ENCODE measurements at places on chromosomes 7 and 10.

DNA sequence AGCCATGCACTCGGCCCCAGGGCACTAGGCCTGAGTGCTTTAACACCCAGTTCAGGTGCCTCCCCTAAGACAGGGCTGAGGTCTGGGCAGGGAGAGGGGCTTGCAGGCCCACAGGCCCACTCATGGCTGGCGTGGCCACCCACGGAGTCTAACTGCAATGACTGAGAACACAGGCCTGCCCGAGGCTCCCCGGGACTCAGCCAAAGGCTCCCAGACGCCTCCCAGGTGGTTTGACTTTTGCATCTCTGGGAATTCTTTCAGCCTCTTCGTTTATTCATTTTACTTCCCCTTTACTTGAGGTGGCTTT is 37.3 kb downstream of the PTPRN2 start:
- DNase-seq = no peak

GRCh38 chr10:15743443-15743842 is 23.7 kb upstream of the ITGA8 start:
- no peak for DNase-seq

GRCh38 chr10:31404640-31405039 is 85.6 kb downstream of the ZEB1 start:
- DNase-seq = no peak

- DNase-seq = no peak
Observed at GRCh38 chr10:96772196-96772595, 51.9 kb upstream of the PIK3AP1 start.

DNA sequence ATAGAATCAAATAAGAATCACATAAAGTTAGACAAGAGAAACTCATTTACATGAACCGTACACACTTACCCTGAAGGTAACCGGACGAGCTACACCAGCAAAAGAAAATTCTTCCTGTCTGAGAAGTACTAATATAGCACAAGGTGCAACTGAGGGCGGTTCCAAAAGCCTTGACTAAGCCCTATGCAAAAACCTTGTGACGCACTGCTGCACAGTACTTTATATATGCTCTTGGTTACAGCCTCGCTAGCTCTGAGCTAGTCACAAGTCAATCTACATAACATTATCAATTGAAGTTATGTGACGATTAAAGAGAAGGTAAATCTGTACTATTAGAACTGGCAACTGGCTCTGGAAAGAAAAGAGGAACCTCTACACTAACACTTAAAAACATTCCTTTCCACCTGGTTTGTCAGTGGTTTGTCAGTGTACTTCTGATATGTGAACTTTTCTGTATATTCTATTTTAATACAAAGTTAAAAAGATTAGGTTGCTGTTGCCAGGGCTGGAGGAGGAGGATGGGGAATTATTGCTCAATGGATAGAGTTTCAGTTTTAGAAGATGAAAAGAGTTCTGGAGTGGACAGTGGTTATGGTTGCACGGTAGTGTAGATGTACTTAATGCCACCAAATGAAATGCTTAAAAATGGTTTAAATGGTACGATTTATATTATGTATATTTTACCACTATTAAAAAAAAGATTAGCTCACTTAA is 21.6 kb downstream of the NT5C3A start:
- peak; percentile 58 for DNase-seq

GRCh38 chr7:26192485-26193087 is 8.0 kb downstream of the HNRNPA2B1 start:
- no peak for DNase-seq

DNA sequence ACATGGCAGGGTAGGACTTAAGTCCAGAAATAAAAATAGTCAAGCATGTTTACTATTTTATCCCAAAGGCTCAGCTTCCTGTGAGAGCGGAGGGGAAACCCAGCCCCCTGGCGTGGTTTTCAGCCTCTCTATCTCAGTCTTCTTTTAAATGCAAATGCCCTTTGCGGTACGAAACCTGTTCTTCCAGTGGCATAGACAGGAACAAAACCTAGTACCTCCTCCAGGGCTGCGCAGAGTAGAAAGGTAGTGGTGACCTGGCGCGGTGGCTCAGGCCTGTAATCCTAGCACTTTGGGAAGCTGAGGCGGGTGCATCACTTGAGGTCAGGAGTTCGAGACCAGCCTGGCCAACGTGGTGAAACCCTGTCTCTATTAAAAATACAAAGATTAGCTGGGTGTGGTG is 181.3 kb upstream of the FOXK1 start:
- no peak for DNase-seq

DNA sequence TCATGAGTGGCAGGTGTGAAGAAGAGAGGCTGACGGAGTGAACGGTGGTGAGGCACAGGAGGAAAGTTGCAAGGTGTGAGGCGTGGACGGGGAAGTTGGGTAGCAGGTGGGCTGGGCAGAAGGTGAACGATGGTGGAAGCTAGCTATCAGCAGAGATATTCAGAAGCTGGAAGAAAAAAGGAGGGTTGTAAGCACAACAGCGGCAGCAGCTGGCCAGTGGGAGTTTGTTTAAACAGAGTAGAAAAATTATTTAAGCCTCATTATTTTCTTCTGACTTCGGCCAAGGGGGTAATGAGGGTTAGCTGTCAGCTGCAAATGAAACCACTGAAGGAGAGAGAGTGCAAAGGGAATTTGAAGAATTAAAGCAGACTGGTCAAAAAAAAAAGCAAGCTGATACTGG is 62.1 kb upstream of the PRKAR2B start:
- no peak for DNase-seq

DNA sequence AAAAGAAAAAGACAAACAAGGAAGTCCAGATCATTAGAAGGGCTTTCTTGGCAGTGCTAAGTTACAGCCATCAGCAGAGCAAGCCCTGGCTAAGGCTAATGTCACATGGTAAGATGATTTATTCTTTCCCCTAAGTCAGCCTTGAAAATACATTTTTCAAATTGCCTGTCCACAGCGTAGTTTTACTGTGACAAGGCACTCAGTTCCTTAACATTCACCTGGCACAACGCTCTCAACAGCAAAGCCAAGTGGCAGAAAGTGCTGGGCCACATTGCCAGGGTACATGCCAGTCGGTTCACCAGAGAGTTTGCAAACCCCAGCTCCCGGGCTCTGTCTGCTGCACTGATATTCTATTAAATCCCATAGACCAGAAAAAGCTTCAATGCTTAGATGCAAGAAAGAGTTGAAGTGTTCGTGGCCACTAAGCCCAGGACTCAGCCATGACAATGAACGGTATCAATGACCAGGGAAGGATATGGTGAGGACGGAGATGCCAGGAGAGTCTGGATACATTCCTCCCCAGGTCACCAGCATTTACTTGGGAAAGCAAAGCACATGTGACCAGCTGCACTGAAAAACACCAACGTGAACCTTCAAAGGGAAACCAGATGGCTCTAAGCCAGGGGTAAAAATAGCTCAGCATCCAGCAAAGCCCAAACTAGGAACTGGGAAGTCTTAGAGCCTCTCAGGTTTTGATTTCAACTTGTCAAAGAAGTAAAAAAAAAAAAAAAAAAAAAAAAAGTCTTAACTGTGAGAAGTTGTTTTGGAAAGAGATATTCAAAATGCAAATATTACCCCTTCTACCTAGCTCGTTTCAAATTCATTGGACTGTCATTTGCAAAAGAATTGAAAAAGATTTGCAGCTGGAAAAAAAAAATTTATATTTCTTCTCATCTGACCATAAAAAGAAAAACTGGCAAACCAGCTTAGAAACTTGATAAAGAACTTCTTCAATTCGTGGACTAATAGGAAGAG is 23.9 kb upstream of the MPP7 start:
- DNase-seq = no peak

GRCh38 chr10:52780391-52781155 is 8.0 kb upstream of the MBL2 start:
- no peak for DNase-seq

DNA sequence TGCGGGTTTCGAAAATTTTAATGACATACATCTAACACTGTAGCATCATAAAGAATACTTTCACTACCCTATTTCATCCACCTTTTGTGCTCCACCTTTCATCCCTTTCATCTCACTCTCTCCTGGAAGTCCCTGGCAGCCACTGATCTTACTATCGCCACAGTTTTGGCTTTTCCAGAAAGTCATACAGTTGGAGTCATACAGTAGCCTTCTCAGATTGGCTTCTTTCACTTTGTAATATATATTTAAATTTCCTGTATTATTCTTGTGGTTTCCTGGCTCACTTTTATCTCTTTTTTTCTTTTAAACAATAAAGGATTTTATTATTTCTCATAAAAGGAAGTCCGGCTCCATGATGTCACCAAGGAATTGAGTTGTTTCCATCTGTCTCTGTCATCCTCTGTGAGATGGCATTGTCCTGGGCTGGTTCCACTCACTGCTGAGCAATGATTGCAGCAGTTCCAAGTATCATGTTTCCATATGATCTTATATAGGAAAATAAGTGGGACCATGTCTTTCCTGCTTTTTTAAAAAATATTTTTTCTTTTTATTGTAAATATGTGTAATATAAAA is 626.3 kb downstream of the POM121L12 start:
- DNase-seq = no peak

DNA sequence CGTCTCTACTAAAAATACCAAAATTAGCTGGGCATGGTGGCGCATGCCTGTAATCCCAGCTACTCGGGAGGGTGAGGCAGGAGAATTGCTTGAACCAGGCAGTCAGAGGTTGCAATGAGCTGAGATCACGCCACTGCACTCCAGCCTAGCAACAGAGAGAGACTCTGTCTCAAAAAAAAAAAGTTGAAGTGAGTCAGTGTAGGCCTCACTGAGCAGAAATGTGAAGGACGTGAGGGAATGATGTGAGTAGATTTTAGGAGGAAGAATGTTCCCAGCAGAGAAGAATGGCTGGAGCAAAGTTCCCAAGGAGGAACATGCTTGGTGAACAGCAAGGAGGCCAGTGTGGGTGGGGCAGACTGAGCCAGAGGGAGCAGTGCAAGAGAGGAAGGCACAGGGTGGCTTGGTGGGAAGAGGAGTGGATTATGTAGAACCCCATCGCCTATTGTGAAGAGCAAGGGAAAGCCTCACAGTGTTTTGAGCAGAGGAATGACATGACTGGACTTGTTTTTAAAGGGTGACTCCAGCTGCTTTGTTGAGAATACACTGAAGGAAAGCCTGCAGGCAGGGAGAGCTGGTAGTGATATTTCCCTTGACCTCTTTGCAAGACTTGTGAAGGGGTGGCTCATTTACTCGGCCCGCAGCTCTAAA is 708.7 kb downstream of the SUGCT start:
- no peak for DNase-seq

- no peak for DNase-seq
Observed at GRCh38 chr10:124346831-124347230, 71.9 kb downstream of the OAT start.

DNA sequence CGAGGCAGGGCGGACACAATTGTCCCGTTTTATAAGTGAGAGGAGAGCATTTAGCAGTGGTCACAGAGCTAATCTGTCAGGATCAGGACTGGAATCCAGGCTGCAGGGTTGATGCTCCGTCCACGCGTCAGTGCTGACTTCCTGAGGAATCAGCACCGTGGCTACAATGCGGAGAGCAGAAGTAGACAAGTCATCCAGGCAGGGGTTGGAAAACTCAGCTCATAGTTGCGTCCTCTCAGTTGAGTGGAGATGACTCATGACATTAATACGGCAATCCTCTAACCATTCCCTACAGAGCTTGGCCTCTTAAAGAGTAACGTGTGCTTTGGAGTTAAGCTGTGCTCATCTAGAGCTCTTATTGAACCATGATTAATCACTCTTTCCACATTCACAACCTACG is 17.1 kb upstream of the HTR5A start:
- DNase-seq = no peak

DNA sequence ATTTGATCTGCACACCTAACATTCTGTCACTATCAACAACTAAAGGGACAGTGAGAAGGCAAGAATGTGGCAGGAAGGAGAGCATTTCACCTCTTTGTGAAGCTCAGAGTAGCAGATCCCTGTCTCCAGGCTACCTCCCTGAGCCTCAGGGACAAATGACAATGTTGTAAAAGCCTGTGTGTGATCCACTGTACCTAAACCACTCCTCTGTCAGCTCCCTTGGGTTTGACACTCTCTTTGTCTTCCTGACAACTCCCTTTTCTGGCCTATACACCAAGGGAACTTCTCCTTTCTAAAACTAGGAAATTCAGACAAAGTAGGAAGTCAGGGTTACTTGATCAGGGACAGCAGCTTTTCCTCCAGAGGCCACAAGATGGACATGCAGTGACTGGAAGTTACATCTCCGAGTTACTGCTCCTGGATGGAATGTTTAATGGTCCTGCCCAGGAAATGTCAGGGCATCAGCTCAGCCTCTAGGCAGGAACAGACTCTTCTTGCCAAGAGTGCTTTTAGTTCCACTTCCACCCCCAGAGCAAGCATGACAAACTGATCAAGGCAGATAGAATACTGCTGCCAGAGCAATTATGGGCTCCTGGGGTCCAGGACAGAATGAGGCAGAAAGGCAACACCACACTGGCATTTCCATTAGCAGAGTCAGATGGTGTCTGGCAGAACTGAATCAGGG is 1014.5 kb upstream of the LRRTM3 start:
- no peak for DNase-seq

DNA sequence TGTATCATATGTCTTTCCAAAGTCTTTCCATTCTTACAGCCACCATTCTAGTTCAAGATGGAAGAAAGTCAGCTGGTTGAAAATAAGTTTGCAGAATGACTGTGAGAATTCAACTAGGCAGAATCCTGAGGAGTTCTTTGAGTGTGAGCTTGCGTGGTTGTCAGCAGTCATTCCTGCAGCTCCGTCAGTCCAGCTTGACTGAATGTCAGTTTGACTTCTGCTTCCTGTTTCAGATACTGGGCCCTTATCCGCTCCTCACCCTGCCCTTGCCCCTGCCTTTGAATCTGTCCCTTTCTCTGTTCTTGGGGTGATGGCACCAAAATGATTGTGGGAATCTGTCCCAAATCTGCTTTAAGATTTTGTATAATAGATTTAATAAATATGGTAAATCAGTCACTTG is 27.8 kb downstream of the SLC26A5 start:
- DNase-seq = no peak

DNA sequence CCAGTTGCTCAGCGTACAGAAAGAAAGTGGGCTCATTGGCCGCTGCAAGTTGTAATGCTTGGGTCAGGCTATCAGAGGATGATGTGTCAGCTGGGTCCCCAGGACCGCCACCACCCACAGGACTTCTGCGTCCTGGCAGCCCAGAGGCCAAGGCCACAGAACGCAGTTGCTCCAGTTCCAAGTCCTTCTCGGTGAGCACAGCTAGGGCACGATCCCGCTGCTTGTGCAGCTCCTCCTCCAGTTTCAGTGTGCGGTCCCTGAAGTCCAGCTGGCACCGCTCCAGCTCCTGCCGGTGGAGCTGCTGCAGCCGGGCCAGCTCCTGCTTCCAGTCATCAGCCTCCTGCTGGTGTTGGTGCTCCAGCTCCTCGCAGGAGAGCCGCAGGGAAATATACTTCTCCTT is 3.0 kb downstream of the GCC1 start:
- DNase-seq = peak; percentile 91

DNA sequence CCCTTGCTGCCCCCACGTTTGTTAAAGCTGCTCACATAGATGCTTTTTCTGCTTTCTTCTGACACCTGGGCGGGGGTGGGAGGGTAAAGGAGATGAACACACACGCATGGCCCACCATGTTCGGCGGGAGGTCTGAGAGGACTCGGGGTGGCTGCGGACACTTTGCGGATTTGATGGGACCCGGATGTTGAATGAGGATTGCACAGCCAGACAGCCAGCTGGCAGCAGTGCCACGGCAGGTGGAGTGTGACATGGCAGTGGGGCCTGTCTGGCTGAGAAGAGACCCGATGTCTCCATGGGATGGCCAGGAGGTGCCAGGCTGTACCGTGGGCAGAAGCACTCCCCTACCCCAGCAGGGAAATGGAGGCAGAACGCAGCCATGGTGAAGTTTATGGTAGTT is 31.2 kb downstream of the PPP2R2D start:
- DNase-seq = no peak

All from left lobe of liver (tissue), 2 donors.